Stimulated activated CD4-positive, alpha-beta T cell treated with anti-CD3 and anti-CD28 coated beads, Interleukin-2, amount 100 ng/mL, for 24 hours (primary cell): ENCODE measurements at places on chromosomes 3 and 15.

DNA sequence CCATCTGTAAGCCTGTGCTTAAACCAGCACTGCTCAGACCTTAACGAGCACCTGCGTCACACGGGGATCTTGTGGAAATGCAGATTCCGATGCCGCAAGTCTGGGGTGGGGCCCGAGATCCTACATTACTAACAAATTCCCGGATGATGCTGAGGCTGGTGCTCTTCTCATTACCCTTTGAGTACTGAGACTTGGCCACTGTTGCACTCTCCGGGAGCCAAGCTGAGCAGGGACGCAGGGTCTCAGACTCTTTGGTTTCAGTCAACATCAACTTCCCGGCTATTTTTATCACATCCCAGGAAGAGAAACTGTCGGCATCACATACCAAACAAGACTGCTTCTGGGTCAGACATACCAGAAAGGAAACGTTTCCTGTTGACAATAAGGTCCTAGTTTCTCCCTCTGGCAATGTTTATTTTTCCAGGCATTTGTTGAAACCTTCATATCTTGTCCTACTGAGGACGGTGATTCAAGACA lies 276.6 kb downstream of the SHQ1 start:
- no peak for DNase-seq

DNA sequence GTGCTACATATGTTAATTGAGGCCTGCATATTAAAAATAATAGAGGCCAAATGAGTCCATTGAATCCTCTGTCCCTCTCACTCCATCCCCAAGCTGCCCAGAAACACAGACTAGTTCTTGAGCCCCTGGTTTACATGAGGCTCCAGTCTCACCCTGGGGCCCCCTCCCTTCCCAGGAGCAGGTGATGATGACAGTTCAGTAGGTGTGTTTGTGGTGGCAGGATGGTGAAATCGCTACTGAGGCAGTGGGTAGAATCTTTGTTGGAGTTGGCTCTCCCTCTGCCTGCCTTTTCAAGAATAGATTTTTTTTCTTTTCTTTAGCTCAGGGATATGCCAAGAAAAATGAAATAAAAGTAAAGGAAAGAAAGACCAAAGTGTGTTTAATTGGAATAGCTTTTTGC lies 288.7 kb downstream of the EPHB1 start:
- DNase-seq, result no peak

GRCh38 chr3:127525373-127525772 lies 65.2 kb downstream of the TPRA1 start:
- DNase-seq, result no peak

DNA sequence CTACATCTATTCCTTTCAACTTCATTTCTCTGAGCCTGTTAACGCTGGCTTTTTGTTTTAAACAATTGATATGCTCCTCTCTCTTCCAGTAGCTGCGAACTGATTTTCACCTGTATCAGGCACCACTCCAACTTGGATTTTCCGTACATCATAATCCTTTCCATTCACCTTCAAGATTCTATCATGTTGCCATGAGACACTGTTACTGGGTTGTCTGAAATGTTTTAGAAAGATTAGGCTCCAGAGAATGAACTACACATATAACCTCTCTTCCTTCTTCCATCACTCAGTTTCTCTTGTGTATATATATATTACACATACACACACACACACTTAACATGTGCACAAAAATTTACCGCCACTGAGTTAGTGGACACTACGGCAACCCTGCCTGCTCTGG lies at the start of gene USP50:
Gene USP50 (minus strand): TSS at position 101 of the 400 bp plus-strand sequence. CDS start 141 bp downstream, outside the sequence.
- no peak for DNase-seq

GRCh38 chr3:23867838-23868237 lies 49.0 kb downstream of the NKIRAS1 start:
- DNase-seq, result no peak

DNA sequence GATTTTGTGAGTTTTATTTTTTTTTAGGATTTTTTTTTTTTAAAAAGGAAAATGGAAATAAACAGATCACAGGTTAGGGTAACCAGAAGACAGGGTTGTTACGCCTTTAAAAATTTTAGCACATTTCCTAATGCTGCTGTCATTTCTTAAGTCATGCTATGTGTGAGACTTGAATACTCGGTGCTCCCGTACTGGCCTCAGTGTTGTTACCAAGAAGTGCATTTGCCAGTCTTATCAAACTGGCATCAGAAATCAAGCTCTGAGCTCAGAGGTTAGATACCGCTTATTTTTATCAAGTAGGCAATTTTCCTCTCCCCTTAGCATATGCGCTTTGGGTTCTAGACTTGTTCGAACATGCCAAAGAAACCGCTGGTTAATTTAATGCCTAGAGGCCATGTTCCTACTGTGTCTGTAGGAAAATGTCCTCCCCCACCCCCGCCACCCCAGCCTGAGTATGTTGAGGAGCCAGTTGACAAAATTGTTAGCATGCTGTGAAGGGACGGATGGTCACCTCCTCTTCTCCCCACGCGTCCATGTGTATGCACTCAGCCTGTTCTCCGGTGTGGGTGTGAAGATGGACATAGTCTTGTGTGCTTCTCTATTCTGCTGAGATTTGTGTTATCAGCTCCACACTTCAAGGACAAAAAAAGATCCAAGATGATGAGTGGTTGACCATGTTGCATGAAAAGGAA lies 88.9 kb downstream of the ITPR1 start:
- DNase-seq, result no peak

- no peak for DNase-seq
Measured at GRCh38 chr15:75693501-75694240, 19.0 kb downstream of the CSPG4 start.

DNA sequence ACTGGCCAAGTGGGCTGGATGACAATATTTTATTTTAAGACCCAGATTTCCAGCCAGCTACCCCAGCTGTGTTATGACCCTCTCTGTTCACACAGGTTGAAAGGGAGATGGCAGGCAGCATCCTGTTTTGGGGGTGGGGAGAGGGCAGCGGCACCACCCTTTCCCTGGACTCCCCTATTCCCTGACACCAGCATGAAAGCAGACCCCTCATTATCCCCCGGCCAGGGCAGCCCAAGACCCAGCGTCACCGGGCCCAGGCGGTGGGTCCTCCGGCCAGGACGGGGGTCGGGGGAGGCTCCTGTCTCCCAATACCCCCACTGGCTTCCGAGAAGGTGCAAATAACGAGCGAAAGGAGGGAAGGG lies 127.6 kb upstream of the MEF2A start:
- peak; percentile 11 for DNase-seq

GRCh38 chr3:57544181-57545125 lies at the start of gene DNAH12:
TSS of gene DNAH12 (minus strand) at chr3:57544344. CDS start at chr3:57542870, 1,474 bp downstream.
- peak; percentile 27 for DNase-seq

GRCh38 chr3:187359798-187360486 lies 8.2 kb upstream of the RTP4 start:
- DNase-seq, result no peak

DNA sequence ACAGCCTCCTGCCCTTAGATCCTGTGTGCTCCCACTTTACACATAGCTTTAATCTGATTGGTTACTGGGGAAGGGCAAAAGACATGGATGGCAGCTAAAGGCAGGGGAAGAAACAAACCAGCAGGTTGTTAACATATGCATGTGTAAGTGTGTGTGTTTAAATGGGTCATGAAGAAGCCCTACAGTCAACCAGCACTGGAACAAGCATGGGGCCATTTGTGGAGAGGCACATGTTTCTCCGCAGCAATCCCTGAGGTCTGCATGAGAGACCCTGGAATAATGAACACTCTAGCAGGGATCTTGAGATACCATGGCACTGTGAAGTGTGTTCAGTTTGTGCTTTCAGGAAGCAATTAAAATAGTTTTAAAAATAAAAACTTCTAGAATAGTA lies 6.0 kb downstream of the KLF13 start:
- no peak for DNase-seq

- DNase-seq, result no peak
Measured at GRCh38 chr3:195466251-195466650, 23.4 kb upstream of the ACAP2 start.

GRCh38 chr3:55466526-55466925 lies 20.6 kb downstream of the WNT5A start:
- no peak for DNase-seq

DNA sequence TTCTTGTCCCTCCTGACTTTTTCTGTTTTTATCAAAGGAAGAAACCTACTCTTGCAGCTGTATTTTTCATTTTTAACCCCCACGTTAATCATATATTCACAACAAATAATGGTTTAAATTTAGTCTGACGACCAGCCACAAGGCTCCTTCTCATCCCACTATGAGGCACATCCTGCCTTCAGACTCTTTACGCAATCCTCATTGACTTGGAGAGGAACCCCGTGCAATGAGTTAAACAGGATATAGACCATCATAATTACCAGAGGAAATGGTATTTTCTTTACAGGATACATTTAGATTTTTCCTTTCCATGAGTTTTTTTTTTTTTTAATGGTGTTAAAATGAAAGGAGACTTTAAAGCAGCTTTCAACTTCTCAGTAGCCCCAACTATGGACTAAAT lies 68.5 kb downstream of the WWTR1 start:
- no peak for DNase-seq

- no peak for DNase-seq
Measured at GRCh38 chr3:50600141-50600753, 11.3 kb downstream of the CISH start.

GRCh38 chr3:114205541-114205940 lies 26.7 kb upstream of the DRD3 start:
- no peak for DNase-seq

DNA sequence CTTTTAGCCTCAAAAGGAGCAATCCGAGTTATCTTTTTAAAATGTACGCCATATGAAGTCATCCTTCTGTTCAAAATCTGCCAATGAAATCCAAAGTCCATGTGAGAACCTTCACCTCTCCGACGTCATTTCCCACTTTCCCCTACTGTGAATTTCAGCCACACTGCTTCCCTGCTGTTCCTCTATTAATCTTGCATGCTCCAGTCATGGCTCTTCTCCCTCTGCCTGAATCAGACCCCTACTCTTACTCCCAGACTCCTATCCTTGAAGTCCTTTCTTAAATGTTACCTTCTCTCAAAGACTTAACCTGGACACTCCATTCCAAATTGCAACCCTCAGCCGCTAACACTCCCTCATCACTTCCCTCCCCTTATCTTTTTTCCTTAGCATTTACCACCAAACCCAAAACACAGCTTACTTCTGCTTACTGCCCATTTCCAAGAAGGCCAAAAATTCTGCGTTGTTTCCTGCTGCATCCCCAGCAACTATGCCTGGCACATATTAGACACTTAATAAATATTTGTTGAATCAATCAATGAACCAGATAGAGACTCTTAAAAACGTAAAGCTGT lies 1.2 kb downstream of the NKIRAS1 start:
- no peak for DNase-seq
